CD8-positive, alpha-beta memory T cell (primary cell): ENCODE measurements at places on chromosomes 11 and 22. TPM values are rescaled to one million over a fixed set of nuclear protein-coding genes. Genes with fewer than 3 reads are reported as not detected.

GRCh38 chr22:26690654-26691376 lies 33.4 kb downstream of the MIAT start:
- H3K36me3 ChIP-seq: no peaks in the 10 kb centered on the region
- H3K4me1 ChIP-seq: peaks cover 28% of the 10 kb centered on the region
- no peak overlapping the region for H3K27ac ChIP-seq
- no peaks in the 10 kb centered on the region for H3K27me3 ChIP-seq
- H3K4me3 ChIP-seq: no peak overlapping the region

CHRM1 gene
- not detected for polyA plus RNA-seq

MTFP1 gene
- polyA plus RNA-seq: 43.1 TPM

MYRF gene
- 0.63 TPM for polyA plus RNA-seq

- peak overlapping the region; percentile 61 for H3K27ac ChIP-seq
- no peaks in the 10 kb centered on the region for H3K4me1 ChIP-seq
- no peak for DNase-seq
- no peaks in the 10 kb centered on the region for H3K36me3 ChIP-seq
- no peaks in the 10 kb centered on the region for H3K27me3 ChIP-seq
- H3K4me3 ChIP-seq: no peak overlapping the region
Observed at GRCh38 chr11:86743223-86744118, 56.9 kb upstream of the PRSS23 start.

GRCh38 chr11:98411777-98412176 lies 609.0 kb upstream of the CNTN5 start:
- H3K4me1 ChIP-seq: no peaks in the 10 kb centered on the region
- no peak overlapping the region for H3K4me3 ChIP-seq
- DNase-seq: no peak
- H3K27ac ChIP-seq: no peak overlapping the region
- H3K36me3 ChIP-seq: no peaks in the 10 kb centered on the region
- no peaks in the 10 kb centered on the region for H3K27me3 ChIP-seq

GRCh38 chr11:47565340-47566148 lies at the start of gene PTPMT1:
Gene PTPMT1 (plus strand): TSS chr11:47565599. CDS start chr11:47565623, 24 bp downstream.
- peak within 1 kb of the TSS; percentile 80 for H3K4me3 ChIP-seq
- peaks cover 2% of the 10 kb centered on the region for H3K36me3 ChIP-seq
- DNase-seq: peak; percentile 57
- peak within 1 kb of the TSS; percentile 72 for H3K27ac ChIP-seq
- H3K27me3 ChIP-seq: no peaks in the 10 kb centered on the region
- peaks cover 6% of the 10 kb centered on the region for H3K4me1 ChIP-seq

NXPE2 gene
- not detected for polyA plus RNA-seq

- peaks cover 80% of the 10 kb centered on the region for H3K4me1 ChIP-seq
- H3K36me3 ChIP-seq: no peaks in the 10 kb centered on the region
- no peaks in the 10 kb centered on the region for H3K27me3 ChIP-seq
- no peak overlapping the region for H3K4me3 ChIP-seq
Observed at GRCh38 chr22:28815729-28816128, 15.4 kb upstream of the XBP1 start.

DNA sequence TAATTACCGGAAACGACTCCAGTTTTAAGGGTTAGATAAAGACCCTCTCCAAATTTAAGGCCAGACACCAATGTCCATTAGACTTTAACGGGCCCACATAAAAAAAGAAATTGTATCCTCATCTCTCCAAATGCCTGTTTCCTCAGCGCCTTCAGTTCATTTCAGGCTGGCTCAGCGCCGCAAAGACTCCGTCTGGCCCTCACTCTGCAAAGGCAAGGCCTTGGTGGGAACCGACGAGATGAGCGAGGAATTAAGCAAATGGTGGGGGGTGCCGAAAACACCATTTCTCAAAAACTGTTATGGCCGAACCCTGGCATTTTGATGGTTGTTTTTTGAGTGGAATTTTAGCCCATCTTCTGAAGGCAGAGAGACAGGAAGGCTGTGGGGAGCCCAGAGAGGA lies 15.7 kb downstream of the MN1 start:
- H3K27me3 ChIP-seq: no peaks in the 10 kb centered on the region
- H3K4me3 ChIP-seq: no peak overlapping the region
- DNase-seq: no peak
- no peaks in the 10 kb centered on the region for H3K4me1 ChIP-seq

DNA sequence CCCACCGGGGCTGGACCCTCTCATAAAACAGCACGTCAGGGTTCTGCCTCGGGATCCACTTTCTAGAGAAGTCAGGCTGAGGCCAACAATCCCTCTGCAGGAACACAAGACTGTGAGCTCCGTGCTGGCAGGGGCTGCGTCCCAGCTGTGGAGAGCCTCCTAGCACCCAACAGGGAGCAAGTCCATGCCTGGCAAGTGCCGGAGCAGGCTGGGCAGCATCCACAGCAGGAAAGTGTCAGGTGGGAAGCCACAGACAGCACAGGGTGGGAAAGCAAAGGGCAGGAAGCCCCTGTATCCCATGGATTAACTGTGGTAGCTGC lies 682.3 kb downstream of the TBC1D22A start:
- no peaks in the 10 kb centered on the region for H3K27me3 ChIP-seq
- no peak overlapping the region for H3K4me3 ChIP-seq
- H3K27ac ChIP-seq: no peak overlapping the region
- DNase-seq: no peak

DNA sequence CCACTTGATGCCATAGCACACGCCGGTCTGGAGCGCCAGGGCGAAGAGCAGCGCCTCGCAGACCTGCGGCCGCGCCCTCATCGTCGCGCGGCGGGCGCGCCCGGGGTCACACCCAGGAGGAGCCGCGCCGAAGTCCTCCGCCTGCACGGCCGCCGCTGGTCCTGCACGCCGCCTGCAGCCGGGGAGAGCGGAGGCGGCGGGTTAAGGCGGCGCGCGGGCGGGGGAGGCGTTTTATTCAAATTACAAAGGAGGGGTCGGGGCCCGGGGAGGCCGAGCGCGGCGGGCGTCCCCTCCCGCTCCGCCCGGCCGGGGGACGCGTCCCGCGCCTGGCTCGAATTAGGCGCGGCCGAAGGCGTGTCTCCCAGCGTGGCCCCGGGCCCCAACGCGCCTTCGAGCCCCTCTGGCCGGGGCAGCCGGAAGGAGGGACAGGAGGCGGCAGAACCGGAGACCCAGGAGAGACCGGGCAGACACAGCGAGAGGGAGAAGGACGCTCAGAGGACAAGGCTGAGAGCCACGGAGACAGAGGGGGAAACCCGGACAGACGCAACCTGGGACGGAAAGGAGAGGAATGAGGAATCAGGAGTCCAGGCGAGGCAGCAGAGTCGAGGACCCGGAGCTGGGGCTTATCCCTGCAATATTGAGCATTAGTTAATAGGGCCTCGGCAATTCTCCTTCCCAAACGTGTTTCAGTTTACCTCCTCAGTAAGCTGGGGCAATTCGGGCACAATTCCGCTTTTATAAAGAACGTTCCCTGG lies at the start of gene WNT11:
Gene WNT11 (minus strand): TSS at position 176 of the 755 bp plus-strand sequence. CDS start 95 bp downstream, at position 81.
- H3K27ac ChIP-seq: no peak within 1 kb of the TSS
- H3K4me3 ChIP-seq: peak within 1 kb of the TSS; percentile 94
- H3K27me3 ChIP-seq: peaks cover 44% of the 10 kb centered on the region
- H3K36me3 ChIP-seq: no peaks in the 10 kb centered on the region
- peak; percentile 60 for DNase-seq
- H3K4me1 ChIP-seq: peaks cover 23% of the 10 kb centered on the region

- H3K27ac ChIP-seq: no peak overlapping the region
- H3K27me3 ChIP-seq: no peaks in the 10 kb centered on the region
- H3K4me1 ChIP-seq: no peaks in the 10 kb centered on the region
- H3K36me3 ChIP-seq: no peaks in the 10 kb centered on the region
- DNase-seq: no peak
- no peak overlapping the region for H3K4me3 ChIP-seq
Observed at GRCh38 chr11:39860931-39861330, 1598.5 kb downstream of the LRRC4C start.

GRCh38 chr11:119522609-119523008 lies 99.6 kb upstream of the THY1 start:
- DNase-seq: no peak
- H3K4me3 ChIP-seq: no peak overlapping the region
- H3K36me3 ChIP-seq: no peaks in the 10 kb centered on the region
- no peaks in the 10 kb centered on the region for H3K4me1 ChIP-seq
- H3K27me3 ChIP-seq: no peaks in the 10 kb centered on the region

DNA sequence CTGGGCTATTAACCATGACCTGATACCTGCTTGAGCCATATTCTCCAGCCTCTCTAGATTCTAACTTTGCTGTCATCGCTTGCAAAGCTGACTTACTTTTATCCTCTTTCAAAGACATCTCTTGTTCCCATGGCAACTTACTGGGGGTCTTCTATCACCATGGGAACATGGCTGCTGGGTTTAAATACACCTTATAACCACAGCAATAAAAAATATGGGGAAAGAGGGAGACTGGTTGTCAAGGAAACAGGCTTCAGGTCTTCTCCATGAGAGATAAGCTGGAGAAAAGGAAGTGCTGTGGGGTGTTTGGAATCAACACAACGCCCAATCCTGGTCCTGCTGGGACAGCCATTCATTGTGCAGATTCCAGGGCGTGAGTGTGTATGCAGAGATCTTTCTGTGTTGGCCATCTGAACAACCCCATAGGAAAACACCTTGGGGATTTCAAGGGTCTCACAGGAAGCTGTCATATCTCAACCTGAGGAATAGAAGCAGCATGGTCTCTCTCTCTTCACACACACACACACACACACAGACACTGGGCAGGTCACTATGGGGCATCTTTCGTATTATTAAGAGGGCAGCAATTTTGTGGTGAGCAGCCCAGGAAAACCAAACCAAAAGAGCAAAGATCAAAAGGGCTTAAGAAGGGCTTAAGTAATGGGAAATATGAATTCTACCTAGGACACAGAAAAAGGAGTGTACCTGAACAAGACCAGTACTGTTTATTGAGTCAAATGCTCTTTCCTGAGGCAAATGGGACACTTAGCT lies 344.7 kb upstream of the NCAM1 start:
- no peak for DNase-seq
- no peaks in the 10 kb centered on the region for H3K36me3 ChIP-seq
- H3K4me1 ChIP-seq: no peaks in the 10 kb centered on the region
- H3K4me3 ChIP-seq: no peak overlapping the region

FAM180B gene
- polyA plus RNA-seq: not detected

DNA sequence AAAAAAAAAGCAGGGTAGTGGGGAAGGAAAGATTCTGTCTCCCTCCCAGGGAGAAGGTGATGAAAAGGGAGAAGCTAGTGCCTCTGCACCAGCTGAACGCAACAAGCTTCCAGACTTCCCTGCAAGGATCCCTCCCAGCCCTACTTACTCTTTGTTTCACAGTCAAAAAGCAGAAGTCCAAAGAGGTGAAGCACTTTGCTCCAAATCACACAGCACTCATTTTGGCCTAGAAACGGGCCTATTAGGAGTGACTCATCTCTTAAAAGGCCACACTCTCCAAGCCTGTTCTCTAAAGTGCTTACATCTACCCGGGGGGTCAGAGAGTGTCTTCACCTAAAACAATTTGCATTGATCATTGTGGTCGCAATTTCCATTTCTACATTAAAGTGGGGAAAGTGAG lies 17.7 kb upstream of the GRK3 start:
- H3K4me1 ChIP-seq: no peaks in the 10 kb centered on the region
- H3K36me3 ChIP-seq: no peaks in the 10 kb centered on the region
- no peak overlapping the region for H3K27ac ChIP-seq
- no peak for DNase-seq
- no peak overlapping the region for H3K4me3 ChIP-seq

RBMXL2 gene
- polyA plus RNA-seq: not detected

- DNase-seq: no peak
- no peak overlapping the region for H3K27ac ChIP-seq
- no peaks in the 10 kb centered on the region for H3K27me3 ChIP-seq
- H3K36me3 ChIP-seq: no peaks in the 10 kb centered on the region
- no peak overlapping the region for H3K4me3 ChIP-seq
- no peaks in the 10 kb centered on the region for H3K4me1 ChIP-seq
Observed at GRCh38 chr22:33000342-33001280, 57.6 kb downstream of the SYN3 start.

TRPM5 gene
- not detected for polyA plus RNA-seq

NEFH gene
- polyA plus RNA-seq: 1.6 TPM

TYR gene
- not detected for polyA plus RNA-seq

- peak; percentile 48 for DNase-seq
- H3K27me3 ChIP-seq: no peaks in the 10 kb centered on the region
- H3K4me1 ChIP-seq: no peaks in the 10 kb centered on the region
- H3K27ac ChIP-seq: no peak overlapping the region
Observed at GRCh38 chr11:111777094-111778046, 11.2 kb upstream of the PPP2R1B start.

OR9Q1 gene
- not detected for polyA plus RNA-seq

GAL3ST3 gene
- not detected for polyA plus RNA-seq

DNA sequence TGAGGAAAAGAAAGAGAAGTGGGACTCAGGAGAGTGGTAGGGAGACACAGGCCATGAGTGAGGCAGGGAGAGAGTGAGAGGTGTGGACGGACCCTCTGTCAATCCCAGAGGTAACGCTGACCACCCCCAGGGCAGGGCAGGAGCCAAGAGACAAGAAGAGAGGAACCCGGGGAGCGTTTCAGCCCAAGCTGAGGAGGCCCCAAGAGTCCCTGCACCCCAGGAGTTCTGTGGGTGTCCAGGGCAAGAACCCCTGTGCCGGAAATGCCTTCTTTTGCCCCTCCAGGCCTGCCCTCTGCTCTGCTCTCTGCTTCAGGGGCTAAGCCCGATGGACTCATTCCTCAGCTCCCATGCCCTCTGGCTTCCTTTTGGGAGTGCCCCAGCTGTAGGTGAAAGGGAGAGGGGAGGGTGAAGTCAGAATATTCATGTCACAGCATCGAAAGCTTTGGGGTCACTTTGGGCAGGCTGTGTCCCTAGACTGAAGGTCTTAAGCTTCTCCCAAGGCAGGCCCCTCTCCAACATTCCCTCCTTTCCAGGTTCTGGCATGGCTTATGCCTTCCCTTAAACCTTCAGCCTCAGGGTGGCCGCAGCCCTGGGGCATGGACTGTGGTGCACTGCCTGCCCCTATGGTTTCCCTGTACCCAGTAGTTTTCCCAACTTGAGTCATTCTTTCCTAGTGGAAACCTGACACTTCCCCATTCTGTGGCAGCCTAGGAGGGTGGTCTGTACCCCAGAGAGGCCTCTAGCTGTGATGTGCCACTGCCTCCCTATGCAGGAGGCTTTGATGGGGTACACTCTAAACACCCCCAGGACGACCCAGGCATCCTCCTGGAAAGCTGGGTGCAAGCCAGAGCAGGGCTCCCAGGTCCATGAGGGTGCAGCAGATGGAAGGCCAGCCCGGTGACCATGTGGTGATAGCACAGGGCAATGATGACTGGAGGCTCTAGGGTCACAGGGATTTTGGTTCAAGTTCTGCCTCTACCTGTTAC lies 27.1 kb downstream of the MYEOV start:
- H3K4me3 ChIP-seq: no peak overlapping the region
- no peak for DNase-seq
- no peak overlapping the region for H3K27ac ChIP-seq
- no peaks in the 10 kb centered on the region for H3K36me3 ChIP-seq

TOB2 gene
- 24.8 TPM for polyA plus RNA-seq

DNA sequence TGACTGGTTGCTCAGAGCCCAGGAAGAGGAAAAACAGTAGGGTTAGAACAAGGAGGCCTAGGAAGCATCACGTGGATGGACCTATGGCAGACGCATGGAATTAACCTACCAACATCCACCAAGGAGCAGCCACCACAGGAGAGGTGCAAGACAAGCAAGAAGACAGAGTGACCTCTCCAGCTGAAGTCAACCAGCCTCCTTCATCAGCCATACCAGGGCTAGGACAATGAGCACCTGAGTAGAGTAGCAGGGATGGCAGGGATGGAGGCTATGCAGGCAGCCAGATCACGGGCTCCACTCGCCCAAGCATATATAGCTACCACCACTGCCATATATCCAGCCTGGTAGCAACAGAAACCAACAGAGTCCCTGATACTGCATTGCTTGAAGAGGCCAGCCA lies 202.1 kb upstream of the B3GAT1 start:
- H3K4me3 ChIP-seq: no peak overlapping the region
- H3K4me1 ChIP-seq: no peaks in the 10 kb centered on the region
- H3K27me3 ChIP-seq: peaks cover 6% of the 10 kb centered on the region
- no peaks in the 10 kb centered on the region for H3K36me3 ChIP-seq
- DNase-seq: no peak
